Activated B cell treated with CpG ODN at 0.5 μM for 24 hours (primary cell): ENCODE measurements at places on chromosomes 1 and 21.

- DNase-seq: no peak
Observed at GRCh38 chr1:88935522-88936222, 44.3 kb upstream of the GTF2B start.

DNA sequence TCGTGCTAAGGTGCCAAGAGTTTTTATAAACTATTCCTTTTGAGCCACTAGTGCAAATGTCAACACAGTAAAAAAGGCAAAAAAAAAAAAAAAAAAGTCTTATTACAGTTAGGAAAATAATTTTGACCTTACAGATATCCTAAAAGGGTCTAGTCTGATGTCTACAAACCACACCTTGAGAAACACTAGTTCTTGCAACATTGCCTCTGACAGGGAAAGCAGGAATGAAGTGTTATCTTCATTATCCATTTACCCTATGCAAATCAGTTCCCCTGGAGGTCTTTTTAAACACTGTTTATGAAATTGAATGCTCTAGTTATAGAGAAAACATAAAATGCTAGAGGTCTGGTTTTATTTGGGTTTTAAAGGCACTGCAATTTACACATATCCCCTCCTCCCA is 115.2 kb upstream of the DMRTA2 start:
- no peak for DNase-seq

DNA sequence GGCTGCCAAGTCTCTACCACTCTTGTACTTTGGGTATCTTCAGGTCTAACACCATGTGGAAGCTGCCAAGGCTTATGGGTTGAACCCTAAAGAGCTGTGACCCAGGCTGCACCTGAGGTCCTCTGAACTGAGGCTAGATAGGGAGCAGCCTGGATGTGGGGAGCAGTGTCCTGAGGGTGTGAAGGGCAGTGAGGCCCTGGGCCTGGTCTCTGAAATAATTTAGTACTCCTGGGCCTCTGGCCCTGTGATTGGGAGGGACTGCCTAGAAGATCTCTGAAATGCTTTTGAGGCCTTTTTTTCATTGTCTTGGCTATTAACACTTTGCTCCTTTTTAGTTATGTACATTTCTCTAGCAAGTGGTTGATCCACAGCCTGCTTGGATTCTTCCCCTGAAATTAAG is 847.2 kb upstream of the B3GALT2 start:
- no peak for DNase-seq

DNA sequence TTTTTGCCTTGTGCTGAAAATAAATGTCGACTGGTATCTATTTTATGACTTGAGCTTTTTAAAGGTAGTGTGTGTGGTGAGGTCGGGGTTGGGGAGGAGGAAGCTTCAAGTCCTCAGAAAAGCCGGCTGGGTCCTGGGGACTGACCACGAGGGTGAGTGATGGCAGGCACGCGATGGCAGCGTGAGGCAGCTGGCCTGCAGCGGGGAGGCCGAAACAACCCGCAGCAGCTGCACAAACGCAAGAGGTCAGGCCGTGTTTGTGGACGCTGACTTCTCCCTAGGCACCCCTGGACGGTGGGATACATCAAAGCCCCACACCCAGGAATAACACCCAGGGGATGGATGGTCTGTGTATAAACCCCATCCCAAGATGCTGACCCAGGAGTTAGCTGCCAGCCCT is 51.4 kb downstream of the ZBTB18 start:
- no peak for DNase-seq

- DNase-seq: no peak
Observed at GRCh38 chr1:31346785-31347184, 26.1 kb downstream of the FABP3 start.

- DNase-seq: no peak
Observed at GRCh38 chr1:62561306-62561705, 36.0 kb upstream of the ANGPTL3 start.
